ENCODE measurements at places on chromosomes 7 and 10.

GRCh38 chr7:134813663-134814396, 34.4 kb downstream of the CALD1 start:
- no peak for DNase-seq

- DNase-seq: no peak
Observed at GRCh38 chr7:6259257-6259656, 13.2 kb downstream of the CYTH3 start.

DNA sequence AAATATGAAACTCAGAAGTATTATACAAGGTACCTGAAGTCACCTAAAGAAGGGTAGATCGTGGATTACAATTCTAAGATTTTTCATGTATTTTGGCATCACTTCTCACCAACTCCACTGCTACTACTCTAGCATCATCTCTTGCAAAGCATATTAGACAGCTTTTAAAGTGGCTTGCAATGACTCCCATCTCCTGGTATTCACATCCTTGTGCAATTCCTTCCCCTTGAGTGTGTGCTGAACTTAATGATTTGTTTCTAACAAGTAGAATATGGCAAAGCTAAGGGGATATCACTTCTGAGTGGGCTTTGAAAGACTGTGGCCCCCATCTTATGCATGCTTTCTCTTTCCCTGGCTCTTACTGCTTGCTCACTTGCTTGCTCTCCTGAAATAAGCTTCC, 280.2 kb downstream of the SNX13 start:
- no peak for DNase-seq

DNA sequence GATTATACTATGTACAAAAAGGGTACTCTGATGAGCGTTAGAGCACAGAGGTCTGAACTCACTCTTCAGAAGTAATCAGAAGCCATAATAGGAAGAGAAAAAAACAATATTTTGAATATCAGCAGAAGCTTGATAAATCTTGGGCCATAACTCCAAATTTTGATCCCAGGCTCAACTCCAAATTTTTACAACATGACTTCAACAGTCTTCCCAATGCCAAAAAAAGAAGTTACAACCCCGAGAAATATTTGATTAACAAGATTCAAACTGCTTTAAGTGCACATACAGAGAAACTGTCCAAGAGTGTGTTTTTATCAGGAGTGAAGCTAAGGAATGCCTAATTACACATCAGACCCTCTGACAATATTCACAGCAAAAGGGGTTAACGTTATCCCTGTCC, 7.5 kb downstream of the MPP7 start:
- DNase-seq: no peak

DNA sequence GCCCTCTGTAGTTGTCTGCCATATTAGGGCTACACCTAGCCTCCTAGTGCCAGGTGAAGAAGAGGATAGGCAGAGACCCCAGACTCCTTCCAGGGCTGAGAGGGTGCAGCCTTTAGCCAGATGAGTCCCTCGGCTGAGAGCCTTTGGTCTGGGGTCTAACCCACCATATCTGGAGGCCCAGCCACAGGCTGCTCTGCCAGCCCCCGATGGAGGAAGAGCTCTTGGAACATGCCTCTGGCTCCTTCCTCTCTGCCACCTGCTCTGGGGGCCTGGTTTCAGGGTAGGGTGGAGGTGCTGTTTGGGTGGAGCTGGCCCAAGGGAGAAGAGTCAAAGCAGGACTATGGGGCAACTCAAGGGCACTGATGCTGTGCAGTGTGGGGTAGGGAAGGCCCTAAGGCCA, 1.4 kb downstream of the LRRC18 start:
- DNase-seq: no peak

- DNase-seq: no peak
Observed at GRCh38 chr10:8967061-8967460, 912.6 kb downstream of the GATA3 start.

DNA sequence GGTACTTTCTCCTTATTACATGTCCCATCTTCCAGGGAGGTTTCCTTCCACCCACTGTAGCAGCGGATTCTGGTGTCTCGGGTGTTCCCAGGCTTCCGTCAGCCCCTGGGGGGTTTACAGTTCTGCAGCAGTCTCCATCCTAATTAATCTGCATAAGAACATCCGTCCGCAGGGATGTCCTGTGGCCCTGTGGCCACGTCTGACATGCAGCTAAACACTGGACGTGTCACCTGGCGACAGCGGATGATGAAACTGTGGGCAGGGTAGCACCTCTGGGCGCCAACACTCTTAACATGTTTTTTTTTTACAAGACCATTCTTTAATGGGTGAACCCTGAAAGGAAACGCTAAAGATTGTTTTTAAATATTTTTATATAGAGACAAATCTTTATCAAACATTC, 58.2 kb downstream of the DIP2C start:
- DNase-seq: no peak

GRCh38 chr7:5594616-5595544, 171.2 kb upstream of the TNRC18 start:
- DNase-seq: peak; percentile 39

DNA sequence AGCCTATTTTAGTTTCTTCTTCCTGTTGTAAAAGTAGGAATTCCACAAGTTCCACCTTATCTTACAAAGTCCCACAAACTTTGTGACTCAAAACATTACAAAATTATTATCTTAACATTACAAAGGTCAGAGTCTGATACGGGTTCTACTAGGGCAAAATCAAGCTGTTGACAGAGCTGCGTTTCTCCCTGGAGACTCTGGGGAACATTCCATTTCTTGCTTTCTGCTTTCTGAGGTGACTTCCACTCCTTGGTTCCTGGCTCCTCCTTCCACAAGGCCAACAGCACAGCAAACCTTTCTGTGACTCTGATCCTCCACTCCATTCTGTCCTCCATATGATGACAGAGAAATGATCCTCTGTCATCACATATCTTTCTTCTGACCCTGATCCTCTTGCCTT, 10.6 kb downstream of the OR2F1 start:
- no peak for DNase-seq

GRCh38 chr10:86295791-86296190, 70.8 kb downstream of the GRID1 start:
- no peak for DNase-seq

GRCh38 chr10:92751534-92751811, 61.7 kb downstream of the HHEX start:
- DNase-seq: no peak

DNA sequence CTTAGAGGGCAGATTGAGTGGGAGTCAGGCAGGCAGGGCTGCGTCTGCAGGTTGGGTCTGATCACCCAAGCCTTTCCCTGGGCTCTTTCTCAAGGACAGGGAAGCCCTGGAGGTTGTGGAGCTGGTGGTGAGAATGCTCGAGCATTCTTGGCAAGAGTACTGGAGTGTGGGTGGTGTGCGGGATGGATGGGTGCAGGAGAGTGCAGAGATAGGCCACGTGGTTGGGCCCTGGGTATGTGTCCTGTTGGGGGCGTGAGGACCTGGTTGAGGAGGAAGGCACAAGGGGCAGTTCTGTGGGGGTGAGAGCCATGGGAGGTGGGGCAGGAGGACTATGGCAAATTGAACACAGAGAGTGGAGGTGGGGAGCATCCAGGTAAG, 135.9 kb downstream of the PTPN20 start:
- no peak for DNase-seq

DNA sequence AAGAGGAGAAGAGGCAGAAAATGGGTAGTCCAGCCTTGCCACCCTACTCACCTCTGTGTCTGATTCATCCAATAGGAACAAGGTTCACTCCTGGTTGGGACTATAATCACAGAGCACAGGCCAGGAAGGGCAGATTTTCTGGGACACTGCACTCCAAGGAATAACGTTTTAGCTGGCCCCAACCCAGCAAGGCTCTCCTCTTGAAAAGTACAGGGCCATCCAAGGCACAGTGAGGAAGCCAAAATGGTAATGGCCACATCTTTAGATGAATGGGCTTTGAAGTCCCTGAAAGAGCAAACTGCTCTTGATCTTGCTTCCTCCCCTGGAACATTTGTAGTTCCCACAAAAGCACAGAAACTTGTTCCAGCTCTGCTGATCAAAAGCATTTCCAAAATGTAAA, 149.4 kb downstream of the GRM3 start:
- no peak for DNase-seq

- DNase-seq: peak; percentile 32
Observed at GRCh38 chr7:38178695-38179344, 775 bp downstream of the STARD3NL start.

DNA sequence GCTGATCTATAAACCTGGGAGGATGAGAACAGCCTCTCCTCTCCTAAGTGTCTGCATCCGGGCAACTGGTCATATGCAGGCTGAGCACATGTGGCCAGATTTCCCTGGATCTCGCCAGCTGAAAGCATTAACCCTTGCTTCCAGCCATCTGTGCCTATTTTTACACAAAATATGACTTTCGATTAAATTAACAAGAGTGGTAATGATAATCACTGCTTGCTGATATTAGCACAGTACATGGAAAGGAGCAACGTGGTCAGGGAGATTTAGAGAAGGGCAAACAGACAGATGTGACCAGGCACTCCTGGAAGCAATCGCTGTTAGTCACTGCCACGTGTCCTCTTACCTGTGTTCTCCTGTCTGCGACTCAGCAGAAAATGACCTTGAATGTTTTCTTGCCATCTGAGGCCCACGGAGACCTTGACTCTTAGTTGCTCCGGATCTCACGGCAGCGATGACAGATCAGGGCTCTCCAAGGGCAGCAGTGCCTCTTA, 59.5 kb upstream of the NPTX2 start:
- no peak for DNase-seq

- no peak for DNase-seq
Observed at GRCh38 chr7:121297843-121298242, 31.0 kb upstream of the WNT16 start.

GRCh38 chr7:42137941-42138340, 99.1 kb downstream of the GLI3 start:
- no peak for DNase-seq

GRCh38 chr7:4631380-4632179, 50.5 kb upstream of the FOXK1 start:
- peak; percentile 76 for DNase-seq

DNA sequence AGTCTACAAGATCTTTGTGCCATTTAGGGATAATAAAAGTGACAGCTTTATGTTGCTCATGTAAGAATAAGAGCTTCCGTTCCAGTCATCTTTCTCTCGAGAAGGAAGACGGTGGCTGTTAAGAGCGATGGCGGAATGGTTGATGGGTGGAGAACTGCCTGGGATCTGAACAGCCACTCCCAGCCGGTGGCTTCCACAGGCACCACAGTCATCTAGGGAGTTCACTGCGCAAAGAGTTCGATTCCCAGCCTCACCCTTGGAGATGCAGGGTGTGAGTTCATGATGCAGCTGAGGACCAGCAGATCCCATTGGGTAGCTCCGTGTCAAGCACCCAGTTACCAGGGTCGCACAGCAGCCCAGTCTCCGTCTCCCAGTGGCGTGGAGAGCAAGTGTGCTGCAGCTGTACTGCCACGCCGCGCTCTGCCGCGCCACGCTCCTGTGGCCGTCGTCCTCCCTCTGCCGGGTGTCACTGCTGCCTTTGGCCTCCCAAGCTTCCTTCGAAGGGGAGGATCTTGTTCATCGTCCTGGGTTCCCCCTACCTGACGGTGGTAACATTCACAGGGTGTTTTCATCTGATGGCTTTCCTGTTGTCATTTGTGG, 7.8 kb downstream of the SUN1 start:
- no peak for DNase-seq

- DNase-seq: no peak
Observed at GRCh38 chr7:150847536-150847935, 4.8 kb upstream of the AOC1 start.

GRCh38 chr10:70561558-70561957, 41.0 kb downstream of the PRF1 start:
- no peak for DNase-seq

DNA sequence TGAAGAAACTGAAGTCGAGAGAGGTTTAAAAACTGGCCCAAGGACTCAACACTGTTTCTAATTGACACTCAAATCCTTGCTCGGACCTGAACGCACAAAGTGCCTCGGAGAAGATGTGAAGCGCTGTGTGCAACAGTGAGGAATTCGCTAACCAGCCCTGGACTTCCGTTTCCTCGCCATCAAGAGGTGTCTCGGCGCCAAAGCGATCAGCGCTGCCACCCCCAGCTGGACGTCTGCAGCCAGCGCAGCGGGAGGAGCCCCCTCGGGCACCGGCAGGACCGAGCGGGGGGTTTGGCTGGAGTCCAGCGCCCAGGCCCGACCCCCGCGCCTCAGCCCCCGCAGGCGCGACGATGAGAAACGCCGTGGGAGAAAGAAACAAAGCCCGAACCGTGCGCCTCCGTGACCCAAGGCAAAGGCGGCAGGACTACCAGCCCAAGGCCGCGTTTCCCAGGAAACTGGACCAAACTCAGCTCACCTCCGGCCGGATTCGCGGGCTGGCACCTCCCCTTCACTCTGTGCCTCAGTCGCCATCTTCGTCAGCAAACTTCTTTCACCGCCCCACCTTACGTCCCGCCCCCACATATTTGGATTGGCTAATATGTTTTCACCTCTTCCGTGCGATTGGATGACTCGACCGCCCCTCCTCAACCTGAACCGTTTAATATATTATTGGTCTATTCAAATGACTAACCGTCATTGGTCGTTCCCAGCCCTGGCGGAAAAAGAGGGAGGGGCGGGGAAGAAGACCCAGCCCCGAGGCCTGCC, at the start of gene ARHGAP19:
Gene ARHGAP19, minus strand, starts transcription at position 541 of the 765 bp plus-strand sequence. Its CDS starts 10 bp downstream, at position 531.
- DNase-seq: peak; percentile 91

DNA sequence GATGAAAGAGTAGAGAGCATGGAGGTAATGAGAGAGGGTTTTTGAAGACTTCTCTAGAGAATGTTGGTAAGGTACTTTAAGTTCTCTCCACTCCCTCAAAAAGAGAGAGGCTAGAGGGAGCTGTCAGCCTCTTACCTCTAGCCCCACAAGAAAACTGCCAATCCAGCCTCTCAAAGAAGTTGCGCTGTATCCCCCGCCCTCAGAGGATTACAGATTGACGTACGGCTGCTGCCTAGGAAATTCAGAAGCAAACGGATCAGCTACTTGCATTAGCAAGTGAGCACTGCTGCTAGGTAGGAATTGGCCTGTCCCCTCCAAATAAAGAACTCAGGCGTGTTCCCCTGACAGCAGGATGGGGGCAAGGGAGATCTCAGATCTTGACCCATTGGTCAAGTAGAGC, 34.2 kb downstream of the TYW1B start:
- no peak for DNase-seq

DNA sequence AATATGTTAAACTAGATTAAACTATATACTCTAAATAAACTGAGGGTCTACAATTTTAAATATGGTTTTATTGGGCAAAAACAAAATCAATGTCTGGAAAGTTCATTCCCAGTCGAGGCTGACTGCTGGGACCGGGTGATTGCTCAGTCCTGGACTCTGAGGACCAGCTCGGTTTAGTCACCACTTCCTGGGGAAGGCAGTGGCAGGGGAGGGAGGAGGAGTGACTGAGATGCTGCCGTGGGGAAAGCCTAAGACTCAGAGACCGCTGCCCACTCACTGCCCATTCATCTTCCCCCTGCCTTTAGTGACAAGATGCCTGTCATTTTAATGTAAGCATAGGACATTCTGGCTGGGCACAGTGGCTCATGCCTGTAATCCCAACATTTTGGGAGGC, 29.0 kb downstream of the ATOH7 start:
- no peak for DNase-seq
